ENCODE measurements at places on chromosomes 7 and 10.
A peak's percentile ranks its signal among the peaks of the same experiment; 100 is the strongest.

- no peak for DNase-seq
Measured at GRCh38 chr7:40611095-40611871, 476.5 kb downstream of the SUGCT start.

GRCh38 chr7:81669476-81670105, 100.3 kb downstream of the HGF start:
- DNase-seq = peak; percentile 61

DNA sequence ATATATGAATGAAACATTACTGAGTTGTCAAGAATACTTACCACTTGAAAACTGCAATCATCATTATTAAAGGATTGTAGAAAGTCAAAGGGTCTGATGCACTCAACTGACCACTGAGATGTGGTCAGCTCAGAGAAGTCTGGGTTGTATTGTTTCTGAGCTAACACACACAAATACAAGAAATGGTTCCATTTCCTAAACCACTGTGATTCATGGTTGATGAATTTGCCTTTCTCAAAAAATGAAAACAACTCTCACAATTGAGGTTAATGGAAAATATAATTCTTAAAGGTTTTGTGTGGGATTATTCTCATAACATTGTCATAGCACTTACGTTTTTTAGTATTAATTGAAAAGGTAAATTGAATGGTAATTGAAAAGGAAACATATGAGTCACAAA, 45.6 kb upstream of the TAS2R16 start:
- no peak for DNase-seq

- no peak for DNase-seq
Measured at GRCh38 chr10:98331885-98332284, 63.9 kb upstream of the LOXL4 start.

GRCh38 chr7:26329520-26330255, 38.0 kb downstream of the SNX10 start:
- no peak for DNase-seq

DNA sequence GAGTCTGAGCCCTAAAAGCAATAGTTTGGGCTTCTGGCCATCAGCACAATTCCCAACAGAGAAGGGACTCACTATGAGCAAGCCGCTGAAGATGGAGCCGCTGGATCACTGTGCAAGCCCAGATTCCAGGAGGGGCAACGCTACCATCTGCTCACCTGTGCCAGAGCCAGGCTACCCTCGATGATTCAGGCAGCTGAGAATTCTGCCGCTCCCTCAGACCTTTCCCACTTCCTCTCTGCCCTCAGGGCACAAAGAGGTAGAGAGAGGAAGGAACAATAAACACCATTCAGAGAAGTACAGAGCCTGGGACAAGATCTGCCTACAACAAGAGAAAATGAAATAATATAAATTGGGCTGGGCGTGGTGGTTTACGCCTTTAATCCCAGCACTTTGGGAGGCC, 98.1 kb downstream of the MYOF start:
- DNase-seq = peak; percentile 97

- DNase-seq = peak; percentile 39
Measured at GRCh38 chr10:17453373-17454091, 863 bp downstream of the ST8SIA6 start.

DNA sequence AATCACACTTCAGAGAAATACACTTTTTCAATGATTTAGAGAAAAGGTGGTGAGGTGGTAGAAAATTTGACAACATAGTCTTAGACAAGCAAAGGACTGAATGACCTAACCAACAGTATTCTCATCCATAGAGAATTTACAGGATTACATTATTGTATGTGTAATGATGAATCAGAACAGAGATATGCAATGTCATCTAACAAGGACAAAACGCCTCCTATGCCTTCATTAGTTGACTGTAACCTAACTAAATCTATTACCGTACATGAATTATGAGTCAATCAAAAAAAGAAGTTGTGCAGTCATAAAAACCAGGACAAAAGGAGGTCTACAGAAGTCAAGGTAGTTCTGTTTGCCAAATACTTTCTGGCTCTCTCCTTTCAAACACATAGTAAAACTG, 66.5 kb downstream of the RAB11FIP2 start:
- peak; percentile 95 for DNase-seq

DNA sequence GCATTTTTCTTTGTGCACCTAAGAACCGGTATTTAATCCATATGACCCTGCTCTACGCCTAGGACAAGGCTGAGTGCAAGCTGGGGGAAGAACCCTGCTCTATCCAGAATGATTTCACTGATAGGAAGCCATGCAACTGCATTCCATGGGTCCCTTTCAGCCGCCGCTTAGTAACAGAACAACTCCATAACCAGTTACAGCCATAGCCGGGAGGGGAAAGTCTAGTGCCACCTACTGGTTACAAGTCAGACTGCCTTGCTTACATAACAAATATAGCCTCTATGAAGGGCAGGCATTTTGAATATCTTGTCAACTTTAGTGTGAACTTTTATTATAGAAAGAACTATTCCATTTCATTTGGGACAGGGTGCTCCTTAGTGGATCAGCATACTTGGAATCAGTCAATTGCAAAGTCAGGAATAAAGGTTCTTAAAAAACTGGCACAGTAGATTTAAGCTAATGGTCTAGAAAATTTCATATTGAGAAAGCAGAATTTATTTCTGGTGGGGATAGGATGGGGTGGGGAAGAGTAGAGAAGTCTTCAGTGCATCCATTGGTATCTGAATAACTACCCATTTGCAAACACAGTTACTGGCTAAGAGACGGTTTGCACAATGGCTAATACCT, 521.7 kb downstream of the ADRA2A start:
- peak; percentile 62 for DNase-seq

- DNase-seq = no peak
Measured at GRCh38 chr7:101727184-101727583, 90.2 kb upstream of the CUX1 start.

DNA sequence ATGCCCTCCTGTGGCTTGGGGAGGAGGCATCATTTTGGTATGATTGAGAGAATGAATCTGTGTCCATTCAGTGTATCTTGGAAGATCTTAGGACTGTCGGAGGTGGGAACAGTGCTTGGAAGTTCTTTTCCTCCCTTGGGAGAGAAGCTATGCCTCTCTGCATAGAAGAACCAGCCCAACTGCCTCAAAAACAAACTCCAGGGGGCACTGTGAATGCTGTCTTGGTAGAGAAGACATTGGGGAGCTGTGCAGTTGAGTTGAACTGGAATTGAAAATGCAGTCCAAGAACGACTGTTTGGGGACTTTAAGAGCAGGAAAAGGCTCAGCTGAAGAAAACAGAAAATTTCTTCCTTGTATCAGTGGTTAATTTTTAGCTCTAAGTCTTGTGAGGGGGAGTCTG, 4.9 kb upstream of the GJD4 start:
- DNase-seq = no peak

GRCh38 chr10:34323192-34323591, 491.9 kb downstream of the PARD3 start:
- DNase-seq = no peak

GRCh38 chr10:104340111-104340526, 1.9 kb upstream of the ITPRIP start:
- no peak for DNase-seq
